ENCODE measurements at places on chromosomes 6 and 20. TPM values are rescaled to one million over a fixed set of nuclear protein-coding genes. Genes with fewer than 3 reads are reported as not detected.

Gene GSTA1
- total RNA-seq: not detected

Gene ENPP5
- total RNA-seq: not detected

Gene MPIG6B
- total RNA-seq: not detected

Gene LTB
- total RNA-seq: 0.32 TPM

Gene SPDEF
- total RNA-seq: 2.5 TPM

Gene C20orf144
- 0.08 TPM for total RNA-seq

Gene HLA-DRA
- not detected for total RNA-seq

Gene PRSS35
- 0.09 TPM for total RNA-seq

Gene PROKR2
- not detected for total RNA-seq

Gene RRAGD
- total RNA-seq: 3.6 TPM

Gene DDO
- 0.09 TPM for total RNA-seq

Gene TMEM217
- total RNA-seq: 0.60 TPM

Gene LPA
- total RNA-seq: 0.21 TPM

Gene OPRM1
- not detected for total RNA-seq

All from A549 treated with dexamethasone at 1 μM for 4 hours (cell line).